ENCODE measurements at places on chromosomes 6 and 20.

GRCh38 chr6:133487174-133487573 lies 246.0 kb downstream of the EYA4 start:
- DNase-seq, result no peak

- DNase-seq, result no peak
Measured at GRCh38 chr6:118641042-118641441, 10.3 kb downstream of the CEP85L start.

GRCh38 chr6:26367114-26367513 lies 2.1 kb downstream of the BTN3A2 start:
- no peak for DNase-seq

DNA sequence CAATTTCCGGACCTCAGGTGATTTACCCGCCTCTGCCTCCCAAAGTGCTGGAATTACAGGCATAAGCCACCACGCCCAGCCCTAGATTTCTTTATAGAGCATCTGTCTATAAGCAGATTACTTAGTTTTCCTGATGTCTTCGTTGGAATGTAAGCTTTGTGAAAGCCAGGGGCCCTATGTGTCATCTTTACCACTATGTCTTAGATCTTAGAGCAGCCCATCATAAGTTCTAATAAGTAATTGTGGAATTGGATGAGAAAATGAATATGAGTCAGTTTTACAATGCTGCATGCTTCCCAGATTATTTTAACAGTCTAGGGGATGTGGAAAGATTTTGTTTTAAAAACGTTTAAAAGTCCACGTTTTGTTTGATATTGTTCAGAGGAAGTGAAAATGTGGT lies 9.1 kb upstream of the ZBTB2 start:
- no peak for DNase-seq

DNA sequence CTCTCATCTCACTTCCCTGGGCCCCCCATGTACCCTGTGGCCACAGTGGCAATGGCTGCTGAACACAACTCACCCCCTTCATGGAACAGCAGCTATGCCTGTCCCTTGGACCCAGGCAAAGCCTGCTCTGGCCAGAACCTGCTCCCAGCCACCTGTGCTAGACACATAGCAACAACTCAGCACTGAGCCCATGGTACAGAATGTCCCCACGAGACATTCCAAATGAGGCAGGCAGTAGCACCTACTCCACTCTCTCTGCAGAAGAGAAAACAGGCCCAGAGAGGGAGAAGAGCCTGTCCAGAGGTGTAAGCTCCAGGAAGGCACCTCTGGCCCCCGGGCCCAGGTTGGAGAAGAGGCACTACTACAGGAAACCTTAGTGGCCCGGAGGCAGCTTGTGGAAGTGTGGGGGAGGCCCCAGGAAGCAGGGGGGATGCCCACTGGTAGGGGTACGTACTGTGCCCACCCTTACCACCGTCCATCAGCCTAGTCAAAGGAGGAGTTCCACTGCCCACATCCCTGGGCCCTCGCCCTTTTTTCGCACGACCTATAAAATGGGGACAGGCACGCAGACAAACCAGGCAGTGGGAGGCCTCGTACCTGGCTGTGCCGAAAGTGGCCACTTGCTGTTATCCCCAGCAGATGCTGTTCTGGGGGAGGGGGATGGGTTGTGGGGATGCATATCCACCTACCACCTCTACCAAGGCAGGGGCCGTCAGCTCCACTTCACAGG lies 97.2 kb downstream of the ASXL1 start:
- no peak for DNase-seq

DNA sequence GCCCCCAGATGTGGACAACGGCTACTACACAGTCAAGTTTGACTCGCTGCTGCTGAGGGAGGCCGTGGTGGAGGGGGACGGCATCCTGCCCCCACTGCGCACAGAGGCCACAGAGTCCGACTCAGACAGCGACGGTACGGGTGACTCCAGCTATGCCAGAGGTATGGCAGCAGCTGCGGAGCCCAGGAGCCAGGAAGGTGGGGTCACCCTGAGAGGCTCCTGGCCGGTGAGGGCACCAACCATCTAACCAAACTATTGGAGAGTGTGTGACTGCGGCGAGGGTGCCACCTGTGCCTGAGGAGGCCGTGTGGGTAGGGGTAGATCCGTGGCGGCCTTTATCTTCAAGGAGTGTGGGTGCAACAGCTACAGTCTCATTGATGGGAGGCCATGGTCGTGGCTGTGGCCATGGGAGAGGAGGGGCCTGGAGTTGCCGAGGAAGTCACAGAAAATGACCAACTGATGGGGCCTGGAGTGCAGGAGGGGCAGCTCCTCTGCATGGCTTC lies 2.8 kb upstream of the LIME1 start:
- no peak for DNase-seq

DNA sequence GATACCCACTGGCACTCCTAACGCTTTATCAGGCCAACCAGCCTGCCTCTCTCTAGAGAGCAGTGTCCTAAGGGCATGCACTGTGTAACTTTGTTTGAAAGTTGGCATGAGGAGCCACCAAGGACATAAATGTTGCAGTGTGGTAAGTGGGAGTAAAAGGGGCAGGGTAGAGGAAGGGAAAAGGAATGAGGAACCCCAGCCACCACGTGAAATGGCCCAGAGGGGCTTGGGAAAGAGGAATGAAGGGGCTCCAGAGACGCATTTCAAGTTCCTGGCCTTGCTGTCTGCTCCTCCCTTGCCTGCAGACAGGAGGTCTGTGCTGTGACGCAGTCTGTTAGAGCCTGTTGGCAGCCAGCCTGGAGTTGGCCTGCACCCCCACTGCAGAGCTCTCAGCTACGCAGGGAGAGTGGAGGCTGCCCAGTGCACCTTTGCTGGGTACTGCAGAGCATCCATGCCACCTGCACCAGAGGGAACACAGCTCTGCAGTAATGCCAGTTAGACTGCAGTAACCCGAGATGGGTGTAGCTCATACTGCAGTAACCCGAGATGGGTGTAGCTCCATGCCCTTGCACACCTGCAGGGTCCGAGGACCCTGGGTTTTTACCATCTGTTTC lies 86.8 kb upstream of the SNAP25 start:
- DNase-seq, result no peak

All from NT2/D1 (cell line).